ENCODE measurements at places on chromosomes 11 and 22.

- no peak for DNase-seq
These were observed 46.2 kb downstream of the TRMU start for GRCh38 chr22:46381731-46382130.

GRCh38 chr11:14746857-14747395, 103.3 kb downstream of the PDE3B start:
- DNase-seq = no peak

- DNase-seq = no peak
These were observed 45.2 kb downstream of the CTSC start for GRCh38 chr11:88292171-88292843.

GRCh38 chr22:17931400-17931825, 92.9 kb downstream of the MICAL3 start:
- DNase-seq = no peak

DNA sequence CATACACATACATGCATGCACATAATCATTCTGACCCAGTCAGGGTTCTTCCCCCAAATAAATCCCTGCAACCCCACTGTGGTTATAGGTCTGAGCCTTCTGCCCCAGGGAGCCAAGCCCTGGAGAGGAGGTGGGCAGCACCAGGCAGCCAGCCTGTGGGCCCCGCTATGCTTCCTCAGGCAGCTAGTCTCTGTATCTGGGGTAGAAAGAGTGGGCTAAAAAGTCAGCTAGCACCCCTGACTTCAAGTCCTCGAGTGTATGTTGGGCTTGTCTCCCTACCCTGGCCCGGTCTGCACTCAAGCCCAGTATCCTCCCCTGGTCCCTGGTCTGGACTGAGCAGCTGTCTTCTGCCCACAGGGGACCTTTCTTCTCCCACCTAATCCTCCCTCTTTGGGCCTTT, 28.0 kb downstream of the KCNQ1OT1 start:
- no peak for DNase-seq
